ENCODE measurements at places on chromosomes 3 and 15.

DNA sequence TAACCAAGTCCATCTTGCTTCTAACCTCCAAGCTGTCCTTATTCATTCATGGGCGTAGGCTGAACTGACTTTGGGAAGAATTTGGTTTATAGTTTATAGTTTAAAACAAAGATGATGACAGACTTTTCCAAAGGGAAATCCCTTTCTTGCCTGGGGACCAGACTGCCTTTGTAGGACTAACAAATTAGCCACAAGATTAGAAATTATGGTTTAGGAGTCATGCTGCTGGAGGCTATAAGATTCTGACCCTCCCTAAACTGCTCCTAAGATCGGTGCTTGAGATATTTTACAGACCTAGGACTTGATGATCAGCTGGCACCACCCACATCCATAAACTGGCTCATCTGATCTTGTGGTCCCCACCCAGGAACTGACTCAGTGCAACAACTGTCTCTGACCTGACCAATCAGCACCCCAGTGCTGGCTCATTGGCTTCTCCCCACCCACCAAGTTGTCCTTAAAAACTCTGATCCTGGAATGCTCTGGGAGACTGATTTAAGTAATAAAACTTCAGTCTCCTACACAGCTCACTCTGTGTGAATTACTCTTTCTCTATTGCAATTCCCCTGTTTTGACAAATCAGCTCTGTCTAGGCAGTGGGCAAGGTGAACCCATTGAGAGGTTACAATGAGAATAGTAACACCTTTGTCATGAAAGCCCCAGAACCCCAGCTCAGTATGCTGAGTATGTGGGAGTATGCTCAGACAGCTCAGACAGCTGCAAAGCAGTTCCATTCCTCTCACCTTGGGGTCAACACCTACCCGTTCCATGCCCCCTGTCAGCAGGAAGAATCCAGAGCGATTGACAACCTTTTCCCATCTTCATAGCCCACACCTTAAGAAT, 51.6 kb upstream of the C15orf39 start:
- DNase-seq, result peak; percentile 92

DNA sequence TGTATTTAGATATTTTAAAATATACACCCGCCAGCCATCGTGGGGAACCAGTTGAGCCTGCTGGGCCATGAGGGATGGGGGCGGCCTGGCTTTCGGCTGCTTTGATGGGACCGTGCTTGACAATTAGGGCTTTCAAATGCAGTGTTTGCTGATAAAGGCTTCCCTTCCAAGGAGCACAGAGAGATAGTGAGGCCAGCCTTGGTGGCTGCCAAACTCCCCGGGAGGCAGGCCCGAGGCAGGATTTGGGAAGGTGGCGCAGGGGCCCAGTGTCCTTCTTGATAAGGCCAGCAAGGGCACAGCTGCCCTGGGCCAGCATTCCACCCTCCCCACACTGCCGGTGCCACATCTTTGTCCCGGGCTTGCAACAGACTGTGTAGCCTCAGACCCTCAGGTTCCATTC, 75.6 kb downstream of the LINGO1 start:
- no peak for DNase-seq

DNA sequence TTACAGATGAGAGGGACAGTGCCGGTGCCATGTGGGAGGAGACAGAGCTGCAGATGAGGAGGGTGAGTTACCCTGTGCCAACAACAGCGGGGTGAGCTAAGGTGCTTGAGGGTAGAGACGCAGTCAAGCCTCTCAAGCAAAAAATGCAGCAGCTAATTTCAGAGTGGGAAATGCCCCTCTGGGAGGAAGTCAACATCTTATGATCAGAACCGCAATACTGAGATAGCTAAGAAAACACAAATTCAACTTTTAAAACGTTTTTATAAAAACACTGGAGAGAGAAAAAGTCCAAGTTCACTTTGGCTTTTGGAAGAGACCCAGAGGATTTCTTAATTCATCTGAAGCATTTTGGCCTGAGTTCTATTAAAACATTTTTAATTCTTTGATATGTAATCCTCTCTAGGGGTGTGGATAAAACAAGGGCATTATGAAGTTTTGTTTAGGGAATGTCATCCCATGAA, 319.2 kb downstream of the SLC9A9 start:
- no peak for DNase-seq

- no peak for DNase-seq
Observed at GRCh38 chr15:99981839-99982658, 248.8 kb upstream of the LYSMD4 start.

GRCh38 chr15:83063551-83063950, 3.5 kb downstream of the BTBD1 start:
- DNase-seq, result peak; percentile 40

DNA sequence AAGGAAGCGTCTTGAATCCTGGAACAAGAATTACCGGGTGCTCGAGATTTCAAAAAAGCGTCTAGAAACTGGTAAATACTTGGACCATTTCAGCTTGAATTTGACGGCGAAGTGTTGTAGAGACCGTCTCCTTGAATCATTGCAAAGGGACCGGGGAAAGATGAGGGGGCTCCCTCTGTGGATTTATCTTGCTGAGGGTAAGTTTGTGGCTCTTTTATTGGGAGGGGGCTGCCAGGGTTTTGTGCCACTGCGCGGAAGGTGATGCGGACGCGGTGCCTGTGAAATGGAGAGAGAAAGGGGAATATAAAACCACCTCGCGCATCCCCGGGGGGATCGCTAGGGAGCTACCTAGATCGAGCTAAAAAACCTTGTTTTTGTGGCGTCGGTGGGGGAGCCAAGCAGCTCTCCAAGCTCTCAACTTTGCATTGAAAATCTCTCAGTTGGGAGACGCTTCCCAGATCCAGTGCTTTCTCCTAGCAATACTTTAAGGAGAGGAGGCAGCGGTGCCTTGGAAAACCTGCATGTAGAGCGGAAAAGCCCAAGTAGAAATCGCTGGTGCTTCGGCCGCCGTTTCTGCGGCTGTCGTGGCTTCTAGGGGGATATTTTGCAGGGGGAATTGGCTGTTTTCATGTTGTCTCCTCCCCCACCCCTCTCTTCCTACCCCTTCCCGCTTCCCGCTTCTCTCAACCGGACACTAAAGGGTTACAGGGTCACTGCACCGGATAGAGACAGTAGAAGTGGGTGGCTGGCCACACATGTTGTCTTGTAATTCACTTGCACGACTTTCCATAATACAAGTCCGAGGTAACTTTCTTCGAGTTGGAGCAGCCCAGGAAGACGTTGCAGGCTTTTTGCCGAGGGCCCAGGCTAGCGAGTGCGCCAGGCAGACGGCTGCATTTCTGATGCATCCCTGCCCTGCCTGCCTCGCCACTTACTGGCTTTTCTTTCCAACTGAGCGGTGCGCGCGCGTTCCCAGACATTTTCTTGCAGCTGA, 187.6 kb downstream of the NLGN1 start:
- DNase-seq, result no peak

DNA sequence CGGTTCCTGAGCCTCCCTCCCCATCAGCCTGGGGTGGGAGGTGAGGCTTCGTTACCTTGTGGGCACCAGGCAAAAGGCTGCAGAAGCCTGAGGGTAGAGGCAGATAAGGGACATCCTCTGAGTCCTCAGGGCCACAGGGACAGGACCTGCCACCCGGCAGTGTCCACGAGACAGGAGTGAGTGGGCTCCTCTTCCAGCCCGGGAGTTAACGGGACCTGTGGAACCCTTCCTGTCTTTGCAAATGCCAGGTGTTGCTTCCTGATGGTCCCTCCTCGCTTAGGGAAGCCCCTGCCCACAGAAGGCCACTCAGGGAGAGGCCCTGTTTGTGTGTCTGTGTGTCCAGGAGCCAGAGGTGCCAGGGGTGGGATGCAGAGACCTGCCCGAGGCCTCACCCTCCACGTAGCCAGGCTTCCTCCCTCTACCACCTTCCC, 111.1 kb upstream of the ALDH1A3 start:
- no peak for DNase-seq

DNA sequence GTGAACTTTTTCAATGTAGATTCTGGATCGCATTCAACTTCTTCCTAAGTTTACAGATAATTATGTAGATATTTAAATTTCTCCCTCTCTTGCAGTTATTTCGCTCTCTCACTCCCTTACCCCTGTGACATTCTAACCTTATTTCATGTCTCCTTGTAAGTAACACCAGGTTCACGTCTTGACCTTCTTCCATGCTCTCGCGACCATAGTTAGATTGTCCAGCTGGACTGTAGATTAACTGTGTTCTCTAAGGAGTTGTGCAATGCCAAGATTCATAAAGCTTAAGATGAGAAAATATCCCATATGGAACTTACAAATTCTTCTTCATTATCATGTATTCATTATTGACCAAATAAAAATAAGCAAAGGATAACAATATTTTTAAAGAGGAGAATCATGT, 430.5 kb downstream of the GABRG3 start:
- DNase-seq, result no peak

- DNase-seq, result no peak
Observed at GRCh38 chr15:40108061-40108854, 421 bp downstream of the BMF start.

DNA sequence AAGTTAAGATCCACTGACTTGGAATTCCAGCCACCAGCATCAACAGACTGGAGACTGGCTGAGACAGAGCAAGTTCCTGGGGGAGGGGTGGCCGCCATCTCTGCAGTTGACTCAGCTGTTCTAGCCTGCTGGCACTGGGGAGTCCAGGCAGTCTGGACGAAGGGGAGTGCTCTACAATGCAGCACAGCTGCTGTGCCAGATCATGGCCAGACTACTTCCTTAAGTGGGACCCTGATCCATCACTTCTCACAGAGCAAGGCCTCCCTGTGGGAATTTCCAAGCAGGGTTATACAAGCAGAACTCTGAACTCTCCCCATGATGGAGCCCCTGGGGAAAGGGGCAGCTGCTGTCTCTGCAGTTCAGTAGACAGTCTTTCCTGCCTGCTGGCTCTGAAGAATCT, 35.2 kb downstream of the PYGO1 start:
- no peak for DNase-seq

DNA sequence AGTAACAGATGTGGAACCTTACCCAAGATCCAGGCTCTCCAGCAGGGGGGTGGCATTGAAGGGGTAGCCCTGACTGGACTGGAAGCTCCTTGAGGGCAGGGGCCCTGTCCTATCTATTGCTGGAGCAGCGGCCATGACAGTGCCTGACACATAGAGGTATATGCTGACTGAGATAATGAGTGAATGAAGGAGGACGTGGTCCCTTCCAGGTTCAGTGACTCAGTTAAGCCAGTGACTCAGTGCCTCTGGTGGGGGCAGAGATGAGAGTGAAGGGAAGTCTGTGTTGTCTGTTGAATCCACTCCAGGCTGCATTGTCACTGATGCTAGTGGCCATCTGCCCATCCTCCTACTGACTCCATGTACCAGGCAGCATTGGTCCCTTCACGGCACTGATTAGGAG, 13.0 kb upstream of the CTXND1 start:
- DNase-seq, result no peak

- DNase-seq, result no peak
Observed at GRCh38 chr3:7456386-7456785, 595.5 kb downstream of the GRM7 start.

DNA sequence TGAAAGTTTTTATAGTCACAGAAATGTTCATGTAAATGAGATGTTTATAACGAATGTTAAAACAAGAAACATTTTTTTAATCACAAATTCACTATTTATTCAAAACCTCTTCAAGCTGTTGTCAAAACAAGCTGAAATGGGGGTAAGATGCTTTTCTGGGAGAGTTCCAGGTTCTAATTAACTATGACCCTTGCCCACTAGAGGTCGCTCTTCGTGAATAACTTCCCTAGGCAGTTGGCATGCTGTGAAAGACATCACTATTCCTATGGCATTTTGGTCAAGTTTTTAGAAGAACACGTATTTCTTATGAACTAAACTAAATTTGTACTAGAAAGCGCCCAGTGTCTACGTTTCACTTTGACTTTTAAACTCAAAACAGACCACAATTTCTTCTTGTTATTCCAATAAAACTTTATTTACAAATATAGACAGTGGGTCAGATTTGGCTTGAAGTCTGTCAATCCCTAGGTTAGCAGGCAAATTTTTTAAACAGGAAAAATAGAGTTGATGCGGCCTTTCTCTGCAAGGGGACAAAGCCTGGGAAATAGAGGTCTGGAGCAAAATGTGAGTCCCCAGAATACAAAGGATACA, 62.8 kb upstream of the CMTM8 start:
- DNase-seq, result peak; percentile 75

DNA sequence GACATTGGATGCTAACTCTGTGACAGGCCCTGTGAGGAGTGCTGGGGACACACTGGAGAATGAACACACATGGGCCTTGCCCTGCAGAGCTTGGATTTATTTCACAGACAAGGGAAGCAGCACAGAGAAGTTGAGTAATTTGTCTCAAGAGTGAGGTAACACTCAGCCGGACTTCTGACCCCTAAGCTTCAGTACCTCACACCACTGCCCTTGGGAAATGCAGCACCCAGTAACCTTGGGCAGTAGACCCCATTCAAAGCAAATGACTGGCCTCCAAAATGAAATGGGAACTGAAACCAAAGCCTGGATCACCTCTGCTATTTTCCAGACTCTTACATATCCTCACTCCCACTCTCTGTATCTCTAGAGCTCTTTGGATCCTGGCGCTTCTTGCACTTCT, 37.3 kb downstream of the RFT1 start:
- no peak for DNase-seq

GRCh38 chr3:64349551-64349950, 124.3 kb upstream of the PRICKLE2 start:
- no peak for DNase-seq

DNA sequence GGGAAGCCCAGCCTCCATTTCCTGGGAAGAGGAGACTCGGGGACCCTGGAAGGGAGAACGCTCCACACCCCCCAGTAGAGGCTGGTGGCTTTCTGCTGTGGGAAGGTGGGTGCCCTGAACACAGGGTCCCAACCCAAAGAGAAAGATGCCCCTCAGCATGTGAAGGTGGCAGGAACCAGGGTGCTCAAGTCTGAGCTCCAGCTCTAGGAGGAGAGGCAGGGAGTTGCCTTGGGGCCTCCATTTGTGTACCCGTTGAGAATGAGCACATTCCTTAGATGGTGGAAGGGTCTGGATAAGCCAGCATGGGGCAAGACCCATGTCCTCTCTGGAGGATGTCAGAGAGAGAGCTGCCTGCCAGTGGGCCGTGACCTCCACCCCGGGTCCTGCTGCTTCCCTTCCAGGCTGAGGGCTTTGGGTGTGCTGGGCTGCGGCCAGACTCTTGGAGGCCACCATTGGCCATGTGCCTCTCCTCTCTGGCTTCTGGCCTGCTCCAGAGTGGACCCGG, 212.4 kb downstream of the TBC1D2B start:
- no peak for DNase-seq

- no peak for DNase-seq
Observed at GRCh38 chr15:32908872-32909271, 191.1 kb downstream of the GREM1 start.

DNA sequence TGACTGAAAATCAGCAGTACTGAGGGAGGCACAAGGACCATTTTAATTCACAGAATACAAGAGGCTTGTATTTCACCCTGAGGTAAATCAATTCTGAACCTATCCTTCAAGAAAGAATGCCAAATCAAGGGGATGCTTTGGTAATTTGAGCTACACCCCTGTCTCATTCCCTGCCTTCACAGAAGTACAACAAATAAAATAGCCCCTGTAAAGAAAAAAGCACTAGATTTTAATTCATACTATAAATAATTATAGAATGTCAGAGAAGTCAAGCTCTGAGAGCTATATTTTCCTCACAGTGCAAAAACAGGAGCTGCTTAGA, 249.0 kb downstream of the ISL2 start:
- no peak for DNase-seq

- peak; percentile 94 for DNase-seq
Observed at GRCh38 chr15:100918034-100918689, 995 bp upstream of the LRRK1 start.

GRCh38 chr3:51670823-51671733, at the start of gene TEX264:
TSS of gene TEX264 (plus strand) at chr3:51671252. CDS start at chr3:51674305, 3,053 bp downstream.
- DNase-seq, result peak; percentile 92
